ENCODE measurements at places on chromosomes 1 and 21.

DNA sequence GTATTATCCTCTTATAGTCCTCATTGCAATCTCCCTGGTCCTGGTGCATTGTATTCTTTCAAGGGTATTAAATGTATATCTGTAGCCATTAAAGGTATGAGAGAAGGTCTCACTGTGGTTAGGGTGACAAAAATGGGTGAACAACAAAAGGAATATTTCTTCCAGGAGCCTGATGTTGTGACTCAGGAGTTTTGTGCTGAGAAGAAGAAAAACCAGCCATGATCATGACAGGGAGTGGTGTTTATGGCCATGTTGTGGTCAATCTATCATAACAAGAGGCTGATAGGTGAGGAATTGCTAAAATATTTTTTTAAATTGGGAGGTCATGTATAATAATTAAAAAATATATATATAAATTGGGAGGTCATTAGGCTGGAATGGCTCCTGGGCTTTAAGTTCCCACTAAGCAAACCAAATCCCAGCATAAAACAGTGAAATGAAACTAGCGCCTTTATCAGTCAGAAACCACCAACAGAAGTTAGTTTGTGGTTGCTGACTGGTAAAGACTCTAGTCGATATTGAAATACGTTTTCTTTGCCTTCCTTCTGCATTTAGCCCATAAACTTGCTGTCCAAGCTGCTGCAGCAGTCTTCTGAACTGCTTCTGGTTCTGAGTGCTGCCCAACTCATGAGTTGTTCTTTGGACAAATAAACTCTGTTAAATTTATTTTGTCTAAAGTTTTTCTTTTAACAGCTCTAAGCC, 60.3 kb downstream of the TBX19 start:
- DNase-seq: no peak

DNA sequence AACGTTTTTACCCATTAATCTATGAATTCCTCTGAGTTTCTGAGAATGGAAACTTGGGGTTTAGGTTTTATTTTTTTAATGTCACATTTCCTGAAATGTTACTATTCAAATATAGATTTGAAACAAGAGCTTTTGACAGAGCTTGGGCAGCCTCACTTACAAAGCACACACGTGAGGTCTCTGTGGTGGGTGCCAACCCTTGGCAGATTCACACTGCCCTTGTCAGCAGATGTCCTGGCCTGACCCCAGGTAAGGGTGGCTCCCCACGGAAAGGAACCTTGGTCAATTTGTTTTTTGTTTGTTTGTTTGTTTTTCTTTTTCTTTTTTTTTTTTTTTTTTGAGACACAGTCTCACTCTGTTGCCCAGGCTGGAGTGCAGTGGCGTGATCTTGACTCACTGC, 53.5 kb downstream of the FAAP20 start:
- DNase-seq: no peak

- no peak for DNase-seq
Measured at GRCh38 chr1:47545912-47546483, 108.2 kb downstream of the FOXD2 start.

GRCh38 chr1:155009742-155010141, 7.1 kb downstream of the ZBTB7B start:
- DNase-seq: no peak

GRCh38 chr1:53945433-53946251, at the start of gene IFT25:
TSS of gene IFT25 (minus strand) at chr1:53945699. CDS start at chr1:53940082, 5,617 bp downstream.
- peak; percentile 99 for DNase-seq

GRCh38 chr1:36528361-36529349, 45.9 kb upstream of the CSF3R start:
- no peak for DNase-seq

DNA sequence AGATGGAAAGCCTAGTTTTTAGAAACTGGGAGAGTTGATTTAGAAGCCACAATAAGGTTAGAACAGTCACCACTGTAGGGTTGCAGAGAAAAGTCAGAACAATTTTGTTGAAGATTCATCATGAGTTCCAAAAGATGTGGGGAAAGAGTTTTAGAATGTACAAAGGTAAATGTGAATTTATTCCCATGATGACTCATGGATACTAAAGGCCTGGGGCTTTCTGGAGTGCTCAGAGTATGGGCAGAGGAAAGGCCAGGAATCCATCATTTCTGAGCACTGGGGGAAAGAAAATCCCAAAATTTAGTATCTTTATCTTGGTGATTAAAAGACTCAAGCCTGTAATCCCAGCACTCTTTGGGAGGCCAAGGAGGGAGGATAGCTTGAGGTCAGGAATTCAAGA, 17.8 kb downstream of the YBX1 start:
- no peak for DNase-seq

DNA sequence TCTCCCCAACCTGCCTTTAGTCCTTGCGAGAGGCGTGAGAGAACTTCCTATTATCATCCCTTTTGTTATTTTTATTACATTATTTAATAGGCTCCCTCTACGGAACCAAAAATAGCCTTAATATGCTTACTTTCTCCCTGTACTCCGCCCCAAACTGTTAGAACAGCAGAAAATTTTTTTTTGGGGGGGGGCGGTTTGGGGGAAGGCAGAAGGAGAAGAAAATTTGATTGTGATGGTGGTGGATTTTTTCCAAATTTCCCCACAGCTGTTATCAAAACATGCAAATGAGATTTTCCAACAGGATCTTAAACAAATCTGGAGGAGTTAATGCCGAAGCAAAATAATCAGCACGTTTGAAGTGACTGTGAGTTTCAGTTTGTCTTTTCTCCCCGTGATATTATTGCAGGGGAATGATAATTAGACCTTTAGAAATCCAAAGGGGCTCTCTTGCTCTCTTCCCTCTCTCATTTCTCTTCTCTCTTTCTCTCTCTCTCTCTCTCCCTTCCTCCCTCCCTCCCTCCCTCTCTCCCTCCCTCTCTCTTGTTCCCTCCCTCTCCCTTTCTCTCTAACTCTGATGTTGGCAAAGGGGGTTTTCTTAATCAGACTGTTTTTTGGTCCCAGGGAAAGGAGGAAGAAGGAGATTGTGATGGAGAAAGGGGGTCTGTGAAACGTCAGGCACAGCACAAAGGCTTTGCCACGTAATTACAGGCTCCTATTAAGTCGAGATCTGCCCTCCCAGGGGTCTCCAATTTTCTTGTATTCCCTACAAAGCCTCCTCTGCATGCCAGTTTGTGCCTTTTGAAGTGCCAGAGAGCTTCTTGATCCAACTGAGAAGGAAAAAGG, 1.1 kb upstream of the PRRX1 start:
- DNase-seq: no peak

GRCh38 chr1:221711063-221711577, 30.8 kb downstream of the DUSP10 start:
- no peak for DNase-seq

DNA sequence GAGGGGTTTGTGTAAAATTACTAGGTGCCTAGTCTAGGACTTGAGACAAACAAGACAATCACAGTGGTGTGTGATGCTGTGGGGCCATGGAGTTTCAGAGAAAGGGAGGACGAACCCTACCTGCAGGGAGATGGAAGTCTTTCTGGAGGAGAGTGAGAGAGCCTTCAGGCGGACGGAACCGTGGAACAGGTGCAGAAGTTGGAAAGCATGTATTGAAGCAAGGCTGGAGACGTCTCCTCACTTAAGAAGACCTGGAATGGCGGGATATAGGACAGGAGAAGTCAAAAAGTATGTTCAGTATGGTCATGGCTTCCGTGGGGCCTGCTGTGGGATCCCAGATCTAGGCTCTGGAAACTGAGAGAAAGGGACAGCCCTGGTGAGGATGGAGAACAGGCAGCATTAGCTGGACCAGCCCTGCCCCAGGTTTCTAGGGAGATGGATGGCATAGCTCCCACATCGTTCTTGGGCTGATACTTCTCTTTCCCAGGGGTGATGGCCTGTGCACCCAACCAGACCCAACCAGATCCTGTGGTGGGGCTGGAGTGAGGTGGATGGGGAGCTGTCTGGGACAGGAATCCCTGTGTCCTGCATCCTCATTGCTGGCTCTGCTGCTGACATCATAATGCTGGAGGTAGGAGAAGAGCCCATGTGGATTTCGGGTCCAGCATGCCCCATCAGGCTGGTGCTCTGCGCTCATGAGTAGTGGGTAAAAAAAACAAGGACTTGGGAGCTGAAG, 15.0 kb upstream of the LRP8 start:
- no peak for DNase-seq

DNA sequence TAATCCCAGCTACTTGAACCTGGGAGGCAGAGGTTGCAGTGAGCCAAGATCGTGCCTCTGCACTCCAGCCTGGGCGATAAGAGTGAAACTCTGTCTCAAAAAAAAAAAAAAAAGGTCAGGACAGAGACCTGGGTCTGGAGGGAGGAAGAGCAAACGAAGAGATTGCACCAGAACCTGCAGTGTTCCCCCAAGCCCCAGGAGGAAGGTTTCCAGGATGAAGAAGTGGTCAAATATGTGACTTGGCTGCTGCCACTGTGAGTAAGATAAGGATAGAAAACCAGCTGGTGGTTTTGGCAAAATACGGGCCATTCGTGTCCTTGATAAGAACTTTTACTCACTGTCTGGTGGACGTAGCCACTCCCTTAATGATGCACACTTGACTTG, 42.2 kb downstream of the CLDN14 start:
- DNase-seq: no peak

DNA sequence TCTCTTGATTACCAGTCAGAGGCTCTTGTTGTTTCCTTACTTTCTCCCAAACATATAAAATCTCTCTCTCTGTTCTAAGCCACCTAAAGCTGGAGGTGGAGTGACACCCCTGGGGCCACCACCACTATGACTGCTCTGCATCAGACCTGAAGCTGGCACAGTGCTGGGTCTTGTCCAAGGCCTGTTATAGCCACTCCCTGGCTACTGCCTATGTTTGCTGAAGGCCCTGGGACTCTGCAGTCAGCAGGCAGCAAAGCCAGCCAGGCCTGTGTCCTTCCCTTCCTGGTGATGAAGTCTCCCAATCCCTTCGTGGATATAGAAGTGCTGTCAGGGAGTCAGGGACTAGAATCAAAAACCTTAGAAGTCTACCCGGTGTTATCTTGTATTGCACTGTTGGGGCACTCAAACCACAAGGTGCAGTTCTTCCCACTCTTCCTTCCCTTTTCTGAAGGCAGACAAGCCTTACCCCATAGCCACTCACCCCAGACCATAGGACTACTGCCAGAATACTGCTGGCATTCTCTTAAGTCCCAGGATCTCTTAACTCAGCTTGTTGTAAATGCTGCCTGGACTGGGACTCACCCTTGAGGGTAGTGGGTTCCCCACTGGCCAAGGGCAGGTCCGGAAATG, 103.1 kb downstream of the RPS6KC1 start:
- no peak for DNase-seq

DNA sequence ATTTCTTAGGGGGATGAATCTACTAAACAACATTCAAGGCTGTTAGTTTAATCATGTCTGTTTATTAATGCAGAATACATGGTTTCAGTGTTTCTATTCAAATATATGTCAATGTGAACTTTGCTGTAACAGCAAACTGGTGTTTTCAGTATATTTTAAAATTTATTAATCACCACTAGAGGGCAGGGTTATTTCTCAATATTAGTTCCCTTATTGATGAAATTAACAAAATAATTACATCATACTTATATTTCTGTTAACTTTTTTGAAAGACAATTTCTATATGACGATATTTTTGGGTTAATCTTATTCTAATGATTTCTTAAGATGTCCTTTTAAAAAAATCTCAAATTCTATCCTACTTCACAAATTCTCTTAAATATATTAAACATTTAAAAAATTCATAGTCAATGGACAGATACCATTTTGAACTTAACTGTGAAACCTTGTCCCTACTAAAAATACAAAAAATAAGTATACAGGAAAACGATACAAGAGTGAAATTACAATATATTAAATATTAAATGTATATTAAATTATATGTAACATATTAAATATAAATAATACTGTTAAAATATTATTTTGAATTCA, 1034.1 kb upstream of the PRMT6 start:
- no peak for DNase-seq

DNA sequence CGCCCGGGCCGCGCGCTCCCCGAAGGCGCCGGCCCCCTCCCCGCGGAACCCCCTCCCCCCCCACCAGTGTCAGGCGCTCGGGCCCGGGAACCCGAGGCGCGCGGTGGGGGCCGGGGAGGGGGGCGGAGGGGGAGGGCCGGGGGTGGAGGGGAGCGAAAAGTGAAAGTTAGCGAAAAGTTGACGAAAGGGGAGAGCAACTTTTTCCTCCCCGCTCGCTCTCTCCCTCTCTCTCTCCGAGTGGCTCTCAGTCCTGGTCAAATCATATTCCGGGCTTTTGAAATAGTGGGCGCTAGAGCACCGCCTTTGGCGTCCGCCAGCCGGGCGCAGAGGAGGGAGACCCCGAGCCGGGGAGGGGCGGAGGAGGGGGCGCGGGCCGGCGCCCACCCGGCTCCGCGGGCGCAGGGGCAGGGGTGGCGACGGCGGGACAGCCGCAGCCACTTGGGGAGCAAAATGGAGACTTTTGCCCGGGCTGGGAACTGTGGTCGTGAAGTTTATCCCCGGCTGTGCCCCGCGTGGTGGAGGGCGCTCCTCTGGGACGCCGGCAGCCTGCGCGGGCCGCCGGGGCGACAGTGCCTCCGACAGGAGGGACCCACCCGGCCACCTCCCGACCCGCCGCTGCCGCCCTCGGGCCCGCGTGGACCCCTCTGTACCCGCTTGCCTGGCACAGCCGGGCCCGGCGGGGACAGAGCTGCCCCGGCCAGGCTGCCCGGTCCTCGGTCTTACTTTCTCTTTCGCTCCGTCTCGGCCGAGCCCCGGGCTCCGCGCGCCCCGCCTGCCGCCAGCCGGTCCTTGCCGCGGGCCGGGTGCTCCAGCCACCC, 697 bp downstream of the PRDM16 start:
- DNase-seq: no peak

DNA sequence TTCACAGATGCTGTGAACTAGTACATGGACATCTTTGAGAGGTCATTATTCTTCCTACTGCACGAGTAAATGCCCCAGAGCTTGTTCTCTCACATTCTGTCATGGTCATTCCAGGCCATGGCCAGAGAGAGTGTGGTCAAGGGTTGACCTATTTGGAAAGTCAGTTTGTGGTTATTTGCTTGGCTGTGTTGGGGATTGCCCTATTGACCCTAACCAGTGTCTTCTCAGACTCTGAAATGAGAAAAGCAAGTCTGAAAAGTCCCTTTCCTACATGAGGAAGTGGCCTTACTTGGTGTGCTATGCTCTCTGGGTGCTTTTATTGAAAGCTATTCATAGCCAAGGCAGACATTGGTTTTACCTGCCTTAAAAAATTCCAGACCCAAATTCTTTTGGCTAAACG, 26.6 kb downstream of the CLIC6 start:
- DNase-seq: no peak

- DNase-seq: no peak
Measured at GRCh38 chr1:227768125-227768439, 32.8 kb downstream of the SNAP47 start.

GRCh38 chr1:216823731-216824130, 100.5 kb upstream of the ESRRG start:
- DNase-seq: no peak

- no peak for DNase-seq
Measured at GRCh38 chr1:87549738-87550137, 221.1 kb downstream of the LMO4 start.

- DNase-seq: no peak
Measured at GRCh38 chr1:225474439-225474985, 46.7 kb upstream of the LBR start.

Data from stimulated activated CD4-positive, alpha-beta T cell treated with anti-CD3 and anti-CD28 coated beads, Interleukin-4, amount 100 ng/mL, for 24 hours (primary cell).